ENCODE measurements at places on chromosomes 5 and 9.

DNA sequence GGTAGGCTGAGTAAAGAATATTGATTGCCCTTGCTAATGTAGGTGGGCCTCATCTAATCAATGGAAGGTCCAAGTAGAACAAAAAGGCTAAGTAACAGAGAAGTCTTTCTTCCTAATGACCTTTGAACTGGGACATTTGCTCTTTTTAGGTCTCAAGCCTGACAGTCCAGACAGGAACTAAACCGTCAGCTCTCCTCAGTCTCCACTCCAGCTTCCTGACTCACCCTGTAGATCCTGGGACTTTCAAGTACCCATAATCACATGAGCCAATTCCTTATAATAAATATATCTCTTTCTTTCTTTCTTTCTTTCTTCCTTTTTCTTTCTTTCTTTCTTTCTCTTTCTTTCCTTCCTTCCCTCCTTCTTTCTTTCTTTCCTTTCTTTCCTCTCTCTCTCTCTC is 479.5 kb upstream of the PAPPA start:
- DNase-seq, result peak; percentile 49

DNA sequence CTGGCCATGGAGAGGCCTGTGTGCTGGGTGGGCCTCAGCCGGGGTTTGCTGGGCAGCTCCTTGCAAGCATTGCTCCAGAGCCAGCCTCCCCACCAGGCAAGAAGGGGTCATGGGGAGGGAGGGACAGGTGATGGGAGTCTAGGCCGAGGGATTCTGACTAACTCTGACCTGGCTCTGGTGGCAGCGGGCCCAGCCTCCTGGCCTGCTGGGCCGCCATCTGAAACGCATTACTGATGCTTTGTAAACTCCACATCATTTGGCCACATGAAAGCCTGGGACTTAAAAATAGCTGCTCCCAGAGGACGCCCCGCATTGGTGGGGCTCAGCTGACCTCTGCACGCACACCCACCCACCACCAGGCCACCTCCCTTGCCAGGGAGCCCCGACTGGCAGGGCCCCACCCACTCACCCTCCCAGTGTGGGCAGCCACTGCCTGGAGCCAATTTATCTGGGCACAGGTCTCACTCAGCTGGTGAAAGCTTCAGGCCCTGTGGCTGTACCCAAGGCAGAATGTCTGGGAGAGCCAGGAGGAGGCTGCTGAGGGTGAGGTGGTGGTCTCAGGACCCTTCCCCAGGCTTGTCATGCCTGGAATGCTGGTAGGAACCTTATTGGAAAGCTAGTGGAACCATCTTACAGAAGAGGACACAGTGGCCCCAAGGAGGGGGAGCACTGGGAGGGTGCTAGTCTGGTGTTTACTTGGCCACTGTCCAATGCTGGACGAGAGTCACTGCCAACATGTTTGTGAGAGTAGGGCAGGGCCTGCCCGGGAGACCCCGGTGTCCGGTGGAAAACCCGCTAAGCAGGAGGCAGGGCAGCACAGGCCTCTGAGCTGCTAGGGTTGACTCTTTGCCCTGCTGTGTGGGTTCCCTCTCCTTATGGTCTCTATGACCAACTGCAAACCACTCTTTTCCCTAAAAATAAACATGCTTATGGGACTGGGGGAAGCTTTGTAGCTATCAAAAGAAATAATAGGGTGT is 10.8 kb downstream of the TCF7 start:
- DNase-seq, result peak; percentile 93

DNA sequence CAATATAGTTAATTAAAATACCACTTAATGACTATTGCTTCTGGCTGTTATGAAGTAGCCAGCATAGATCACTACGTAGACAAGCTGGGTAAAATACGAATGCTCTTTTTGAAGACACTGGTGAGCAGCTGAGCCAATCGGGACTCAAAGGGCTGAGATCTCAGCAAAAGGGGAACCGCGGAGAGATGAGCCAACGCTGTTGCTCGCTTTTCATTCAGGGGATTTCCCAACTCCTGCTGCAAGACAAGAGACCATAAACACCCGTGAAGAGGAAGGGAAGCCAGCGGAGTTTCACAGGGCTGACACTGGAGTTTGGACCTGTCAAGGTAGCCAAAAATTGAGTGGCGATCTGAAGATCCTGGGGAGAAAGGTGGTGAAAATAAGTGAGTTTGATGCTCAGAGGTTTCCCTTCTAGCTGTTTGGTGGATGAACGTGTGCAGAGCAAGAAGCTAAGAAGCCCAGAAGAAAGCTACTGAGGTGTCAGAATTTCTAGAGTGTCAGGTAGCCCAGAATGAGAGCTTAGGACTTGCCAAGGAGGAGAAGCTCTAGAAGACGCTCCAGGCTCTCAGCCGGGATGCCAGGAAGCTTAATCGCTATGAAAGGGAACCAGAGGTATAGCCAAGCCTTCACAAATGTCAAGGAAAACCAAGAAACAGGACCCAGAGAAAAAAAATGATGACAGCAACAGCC is 79.6 kb upstream of the RNU6ATAC start:
- DNase-seq, result no peak

- peak; percentile 78 for DNase-seq
Observed at GRCh38 chr9:22216730-22217172, 207.6 kb upstream of the CDKN2B start.

DNA sequence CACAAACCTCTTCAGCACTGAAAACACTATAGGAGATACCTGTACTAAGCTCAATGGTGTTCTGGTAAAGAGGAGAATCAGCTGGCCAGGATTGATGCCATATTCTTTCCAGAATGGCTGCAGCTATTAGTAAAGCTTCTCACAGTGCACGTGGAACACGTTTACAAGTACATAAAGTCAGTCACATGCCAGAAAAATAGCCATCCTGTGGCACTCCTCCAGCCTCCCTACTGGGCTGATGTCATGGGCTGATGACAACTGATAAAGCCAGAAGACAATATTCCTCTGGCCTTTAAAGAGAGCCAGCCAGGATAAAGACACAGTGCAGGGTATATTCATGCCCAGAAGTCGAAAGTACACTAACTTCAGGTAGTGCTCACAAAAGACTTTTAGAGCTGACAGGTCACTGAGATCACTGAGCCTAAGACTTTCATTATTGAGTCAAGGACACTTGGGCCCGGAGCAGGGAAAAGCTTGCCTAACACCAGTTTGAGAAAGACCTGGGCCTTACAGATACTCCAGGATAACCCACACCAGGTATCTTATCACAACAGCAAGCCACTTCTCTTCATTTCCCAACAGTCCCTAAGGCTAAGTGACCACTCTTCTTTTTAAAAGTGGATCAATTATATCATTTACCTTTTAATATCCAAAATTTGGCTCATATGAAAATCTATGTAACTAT is 29.4 kb downstream of the ABITRAM start:
- DNase-seq, result no peak

- no peak for DNase-seq
Observed at GRCh38 chr5:180575571-180575970, 15.7 kb downstream of the SCGB3A1 start.

GRCh38 chr9:106828070-106828469 is 34.9 kb upstream of the ZNF462 start:
- DNase-seq, result no peak

GRCh38 chr9:120761006-120761405 is 32.2 kb downstream of the FBXW2 start:
- DNase-seq, result no peak

DNA sequence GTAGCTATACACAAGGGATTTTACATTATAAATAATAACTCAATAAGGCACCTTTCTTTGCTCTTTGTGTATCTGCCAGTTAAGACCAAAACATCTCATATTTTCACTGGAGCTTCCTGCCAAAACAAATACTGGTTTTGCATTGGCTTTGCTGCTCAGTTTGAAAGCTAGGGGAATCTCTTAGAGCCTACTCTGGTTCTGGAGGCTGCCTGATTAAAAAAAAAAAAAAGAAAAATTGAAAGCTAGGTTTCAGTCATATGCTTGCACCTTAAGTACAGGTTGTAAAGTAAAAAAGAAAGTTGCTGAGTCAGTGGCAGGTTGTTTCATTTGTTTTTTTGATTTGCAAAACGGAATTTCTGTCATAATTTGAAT is 2.3 kb downstream of the DENND4C start:
- DNase-seq, result peak; percentile 25

DNA sequence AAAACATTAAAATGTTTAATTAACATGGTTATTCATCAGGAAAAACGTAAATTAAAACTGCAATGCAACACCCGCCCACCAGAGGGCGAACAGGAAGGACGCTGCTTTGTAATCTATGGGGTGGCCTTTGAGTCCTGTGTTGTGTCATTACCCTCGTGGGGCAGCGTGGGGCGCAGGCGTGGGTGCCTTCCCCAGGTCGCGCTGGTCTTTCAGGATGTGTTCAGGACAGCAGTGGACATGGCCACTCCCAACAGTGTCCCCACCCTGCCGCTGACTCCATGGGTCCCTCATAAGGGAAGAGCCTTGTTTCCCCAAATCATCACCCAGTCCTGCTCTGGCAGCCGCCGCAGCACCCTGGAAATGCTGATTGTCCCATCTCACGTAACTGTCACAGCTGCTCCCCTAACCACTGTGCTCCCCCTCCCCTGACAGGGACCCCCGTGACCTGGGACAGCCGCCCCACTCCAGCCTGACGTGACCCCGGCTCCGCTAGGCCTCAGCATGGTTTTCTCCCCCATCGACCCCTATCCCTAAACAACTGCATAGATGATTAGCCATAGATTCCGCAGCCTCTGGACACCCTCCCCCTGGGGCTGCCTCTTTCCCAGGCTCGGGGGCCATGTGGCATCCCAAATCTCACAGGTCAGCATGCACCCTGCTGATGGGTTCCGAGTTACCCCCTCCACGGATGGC is 36.4 kb downstream of the GLT6D1 start:
- peak; percentile 62 for DNase-seq

GRCh38 chr9:122140368-122141193 is 19.0 kb downstream of the NDUFA8 start:
- DNase-seq, result no peak

- DNase-seq, result no peak
Observed at GRCh38 chr9:132242621-132243155, 80.8 kb downstream of the NTNG2 start.

GRCh38 chr5:125294844-125295243 is 548.4 kb upstream of the ZNF608 start:
- DNase-seq, result no peak

GRCh38 chr9:98410185-98410697 is 154.8 kb upstream of the TBC1D2 start:
- peak; percentile 57 for DNase-seq

DNA sequence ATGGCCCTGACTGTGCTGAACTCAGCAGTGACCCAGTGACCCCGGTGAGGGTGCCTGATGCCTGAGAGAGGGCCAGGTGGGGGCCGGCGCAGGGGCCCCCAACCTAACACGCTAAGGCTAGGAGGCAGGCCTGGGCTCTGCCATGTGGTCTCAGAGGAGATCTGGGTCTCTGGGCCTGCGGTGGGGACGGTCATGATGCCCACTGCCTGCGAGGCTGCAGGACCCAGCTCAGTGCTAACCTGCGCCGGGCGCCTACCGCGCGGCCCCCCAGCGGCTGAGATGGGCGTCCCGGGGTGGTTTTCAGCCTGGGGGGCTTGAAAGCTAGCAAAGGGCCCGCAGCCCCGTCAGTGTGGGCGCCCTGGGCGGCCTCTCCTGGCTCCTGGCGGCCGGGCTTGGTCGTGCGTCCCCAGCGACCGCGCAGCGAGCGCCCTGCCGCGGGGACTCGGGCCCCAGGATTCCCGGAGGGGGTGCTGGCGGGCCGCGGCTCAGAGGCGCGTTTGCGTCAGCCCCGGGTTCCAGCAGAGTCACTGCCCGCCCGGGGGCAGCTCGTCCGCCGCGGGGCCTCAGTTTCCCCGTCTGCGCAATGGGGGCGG is 2.5 kb downstream of the EGFL7 start:
- DNase-seq, result peak; percentile 39

GRCh38 chr9:138038244-138038671 is 160.7 kb downstream of the CACNA1B start:
- no peak for DNase-seq

DNA sequence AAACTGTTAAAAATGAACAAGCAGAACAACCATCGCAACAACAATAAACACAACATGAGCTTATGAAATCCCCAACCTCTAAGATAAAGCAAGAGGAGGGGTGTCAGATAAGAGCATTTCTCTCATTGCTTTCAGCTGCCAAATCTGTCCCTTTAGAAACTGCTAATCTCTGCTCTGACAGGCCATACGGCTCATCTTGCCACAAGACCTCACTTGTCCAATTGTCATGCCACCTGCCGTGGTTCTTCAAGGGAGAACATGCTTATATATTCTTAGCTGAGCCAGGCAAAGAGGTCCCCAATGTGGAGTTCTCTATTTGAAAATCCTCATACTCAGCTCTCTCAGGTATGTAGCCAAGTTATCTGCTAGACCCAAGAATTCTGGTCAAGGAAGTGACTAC is 405.0 kb upstream of the TNC start:
- DNase-seq, result no peak

- no peak for DNase-seq
Observed at GRCh38 chr9:113540466-113540865, 76.9 kb downstream of the RGS3 start.

DNA sequence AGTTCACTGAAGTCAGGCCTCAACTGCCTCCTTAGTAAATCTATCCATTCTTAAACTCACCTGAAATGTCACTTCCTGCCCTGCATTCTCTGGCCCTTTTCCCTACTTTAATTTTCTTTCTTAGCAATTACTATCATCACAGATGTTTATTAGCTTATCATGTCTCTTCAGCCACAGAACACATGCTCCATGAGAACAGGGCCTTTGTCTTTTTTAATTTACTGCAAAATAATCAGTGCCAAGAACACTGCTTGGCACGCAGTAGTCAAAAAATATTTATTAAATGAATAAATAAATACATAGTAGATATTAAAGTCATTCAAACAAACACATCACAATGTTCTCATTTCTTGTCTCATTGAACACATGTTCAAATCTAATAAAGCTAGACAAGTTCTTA is 46.2 kb downstream of the SKIC3 start:
- DNase-seq, result no peak

GRCh38 chr5:87393331-87393730 is 19.4 kb downstream of the CCNH start:
- peak; percentile 91 for DNase-seq

- DNase-seq, result peak; percentile 52
Observed at GRCh38 chr9:132043708-132044107, 36.0 kb downstream of the MED27 start.

DNA sequence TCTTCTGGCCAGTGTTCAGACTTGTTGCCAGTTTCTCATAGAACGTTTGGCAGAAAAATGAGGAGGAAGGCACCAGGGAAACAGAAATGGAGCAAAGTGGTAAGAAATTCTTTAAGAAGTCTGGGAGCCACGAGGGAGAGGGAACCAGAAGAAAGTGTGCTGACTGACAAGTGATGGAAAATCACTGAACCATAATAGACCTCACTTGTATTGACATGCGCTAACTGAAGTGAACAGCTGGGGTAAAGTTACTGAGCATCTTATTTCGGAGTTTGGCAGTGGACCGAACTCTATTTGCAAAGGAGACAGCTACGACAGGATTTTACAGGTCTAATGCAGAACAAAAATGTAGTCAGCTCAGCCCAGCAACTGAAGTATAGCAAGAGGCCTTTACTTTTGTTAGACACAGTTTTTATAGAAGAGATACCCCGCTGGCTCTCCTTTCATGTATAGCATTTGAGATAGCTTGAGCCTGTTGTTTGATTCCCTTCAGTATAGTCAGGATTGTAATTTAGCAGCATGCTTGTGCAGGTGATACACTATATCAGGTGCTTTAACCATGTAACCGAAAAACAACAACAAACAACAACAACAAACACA is 53.6 kb downstream of the HMHB1 start:
- no peak for DNase-seq

GRCh38 chr9:134460206-134460605 is 134.0 kb downstream of the RXRA start:
- no peak for DNase-seq
